CD4-positive, alpha-beta T cell treated with Interleukin-6 at 100 ng/mL for 8 hours (primary cell): ENCODE measurements at places on chromosomes 2 and 18.

- DNase-seq: no peak
Measured at GRCh38 chr2:39538718-39539117, 101.6 kb upstream of the MAP4K3 start.

DNA sequence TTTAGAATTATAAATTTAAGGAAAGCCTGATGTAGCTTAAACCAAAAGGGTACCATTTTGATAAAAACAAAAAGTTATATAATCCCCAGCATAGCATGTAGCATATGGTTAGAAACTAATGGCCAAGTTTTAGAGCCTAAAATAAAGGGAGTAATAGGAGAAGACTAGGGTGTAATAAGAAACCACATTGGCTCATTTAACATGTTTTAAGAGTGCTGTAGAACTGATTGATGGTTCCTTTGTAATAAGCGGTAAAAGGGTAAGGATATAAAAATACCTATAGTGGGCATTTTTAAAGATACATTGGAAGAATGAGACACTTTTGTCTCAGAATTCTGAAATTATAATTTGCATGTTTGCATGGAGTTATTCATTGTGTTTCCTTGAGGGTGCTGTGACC is 1.9 kb downstream of the PSMA8 start:
- DNase-seq: no peak

GRCh38 chr2:60230037-60230436 is 323.4 kb downstream of the BCL11A start:
- no peak for DNase-seq

DNA sequence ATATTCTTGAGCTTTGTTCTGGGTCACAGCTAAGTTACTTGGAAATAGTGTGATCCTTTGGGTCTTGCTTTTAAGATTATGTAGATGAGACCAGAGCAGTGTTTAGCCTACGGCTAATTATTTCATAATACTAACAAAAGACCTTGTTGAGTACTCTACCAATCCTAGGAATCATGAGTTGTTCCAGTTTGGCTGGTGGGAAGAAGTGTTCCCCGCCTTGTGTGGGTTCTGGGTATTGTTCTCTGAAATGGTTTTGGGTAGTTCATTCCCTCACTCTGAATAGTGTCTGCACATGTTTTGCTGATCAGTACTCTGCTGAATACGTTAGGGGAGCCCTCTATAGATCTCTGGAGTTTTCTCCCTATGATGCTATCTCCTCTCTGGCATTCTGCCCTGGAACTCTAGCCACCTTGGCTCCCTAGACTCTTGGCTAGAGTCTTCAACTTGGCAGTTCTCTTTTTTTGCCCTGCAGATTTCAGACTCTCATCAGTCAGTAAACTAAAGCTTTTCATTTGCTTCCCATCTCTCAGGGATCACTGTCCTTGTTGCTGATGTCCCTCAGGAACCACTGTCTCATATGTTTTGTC is 48.4 kb downstream of the NEMP2 start:
- DNase-seq: no peak

- DNase-seq: no peak
Measured at GRCh38 chr2:62014102-62014501, 108.6 kb downstream of the COMMD1 start.

DNA sequence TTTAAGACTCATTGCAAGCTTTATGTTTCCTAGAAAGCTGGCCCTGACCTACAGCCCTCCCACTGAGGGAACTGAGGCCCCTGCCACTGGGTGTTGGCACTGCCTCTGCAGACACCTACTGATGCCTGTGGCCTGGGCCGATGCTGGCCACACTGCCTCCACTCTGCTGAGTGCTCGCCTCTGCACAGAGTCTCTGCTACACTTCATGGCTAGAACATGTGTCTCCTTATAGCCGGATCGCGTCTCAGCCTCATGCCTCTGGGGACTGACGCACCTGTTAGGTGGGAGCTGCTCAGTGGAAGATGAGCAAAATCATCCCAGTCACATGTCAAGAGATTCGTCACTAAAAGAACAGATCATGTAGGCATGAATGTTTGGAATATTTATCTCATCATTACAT is 108.7 kb downstream of the RGPD3 start:
- no peak for DNase-seq
